ENCODE measurements at places on chromosomes 4 and X.

GRCh38 chrX:155767876-155768769 is 113.0 kb upstream of the VAMP7 start:
- DNase-seq, result no peak

GRCh38 chrX:9456250-9457074 is 8.4 kb upstream of the TBL1X start:
- no peak for DNase-seq

DNA sequence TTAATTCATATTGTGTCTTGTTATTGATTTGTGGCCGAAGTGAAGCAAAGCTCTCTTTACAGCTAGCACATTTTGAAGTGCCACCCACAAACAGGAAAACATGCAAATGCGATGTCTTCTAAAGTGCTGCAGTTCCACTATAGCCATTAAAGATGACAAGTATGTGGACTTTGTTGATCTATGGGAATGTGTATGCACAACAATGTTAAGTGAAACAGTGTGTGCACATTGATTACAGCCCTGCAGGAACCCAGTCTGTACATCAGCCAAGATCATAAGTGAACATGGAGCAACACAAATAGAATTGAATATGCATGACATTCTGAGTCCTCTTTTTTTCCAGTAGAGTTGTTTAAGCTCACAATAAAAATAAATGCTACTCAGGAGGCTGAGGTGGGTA is 43.0 kb downstream of the TFDP3 start:
- no peak for DNase-seq

GRCh38 chr4:145920205-145920604 is 18.4 kb downstream of the ZNF827 start:
- no peak for DNase-seq

DNA sequence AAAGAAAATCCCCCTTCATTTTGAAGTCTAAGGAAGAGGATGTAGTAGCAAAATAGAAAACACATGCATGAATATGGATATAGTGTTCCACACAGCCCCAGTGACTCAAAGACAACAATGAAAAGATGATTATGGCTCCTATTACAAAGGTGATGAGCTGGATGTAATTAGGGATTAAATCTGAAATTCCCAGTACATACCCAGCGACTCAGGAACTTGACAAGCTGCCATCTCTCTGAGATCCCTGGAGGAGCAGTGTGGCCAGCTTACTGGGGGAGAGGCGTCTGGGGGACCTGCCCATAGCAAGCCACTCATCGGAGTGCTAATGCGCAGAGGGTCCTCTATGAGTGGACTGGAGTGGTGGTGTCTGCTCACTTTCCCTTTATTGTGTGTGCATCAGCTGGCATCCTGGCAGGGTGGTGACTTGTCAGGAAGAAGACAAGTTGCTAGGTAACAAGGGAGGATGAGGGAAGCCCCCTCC is 42.7 kb upstream of the MGST2 start:
- no peak for DNase-seq

GRCh38 chrX:74593593-74593992 is 20.8 kb downstream of the RLIM start:
- DNase-seq, result no peak

DNA sequence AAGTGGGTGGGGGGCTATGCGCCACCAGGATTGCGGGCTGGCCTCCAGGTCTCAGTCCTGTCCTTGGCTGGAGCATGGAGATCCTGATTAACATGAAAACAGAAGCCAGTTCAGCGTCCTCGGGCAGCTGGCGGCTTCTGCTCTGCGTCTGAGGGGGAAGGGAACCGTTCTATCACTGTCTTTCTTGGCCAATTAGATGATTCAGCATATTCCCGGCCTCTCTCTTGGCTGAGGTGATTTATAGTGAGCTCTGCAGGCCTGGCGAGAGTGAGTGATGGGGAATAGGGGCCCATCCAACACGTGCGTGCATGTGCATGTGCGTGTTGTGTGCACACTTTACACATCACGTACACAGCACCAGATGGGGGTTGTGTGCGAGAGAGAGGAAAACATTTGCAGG is 145.8 kb upstream of the ATP6AP2 start:
- DNase-seq, result no peak

DNA sequence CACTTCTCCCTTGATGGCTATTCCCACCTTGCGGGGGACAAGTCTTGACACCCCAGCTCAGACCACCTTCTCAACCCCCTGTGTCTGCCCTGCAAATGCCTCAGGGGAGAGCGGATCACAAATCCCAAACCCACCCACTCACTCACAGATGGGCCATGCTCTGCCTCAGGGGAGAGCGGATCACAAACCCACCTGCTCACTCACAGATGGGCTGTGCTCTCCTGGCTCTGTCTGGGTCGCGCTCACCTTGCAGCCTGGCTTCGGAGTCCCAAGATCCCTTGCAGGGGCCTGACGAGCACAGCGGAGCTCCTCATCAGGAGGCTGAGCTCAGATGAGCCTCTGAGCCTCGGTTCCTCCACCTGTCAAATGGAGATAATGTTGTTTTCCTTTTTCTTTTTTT is 38.6 kb downstream of the HTRA3 start:
- no peak for DNase-seq

- no peak for DNase-seq
These were observed 1065.8 kb upstream of the POU3F4 start for GRCh38 chrX:82442281-82442680.

DNA sequence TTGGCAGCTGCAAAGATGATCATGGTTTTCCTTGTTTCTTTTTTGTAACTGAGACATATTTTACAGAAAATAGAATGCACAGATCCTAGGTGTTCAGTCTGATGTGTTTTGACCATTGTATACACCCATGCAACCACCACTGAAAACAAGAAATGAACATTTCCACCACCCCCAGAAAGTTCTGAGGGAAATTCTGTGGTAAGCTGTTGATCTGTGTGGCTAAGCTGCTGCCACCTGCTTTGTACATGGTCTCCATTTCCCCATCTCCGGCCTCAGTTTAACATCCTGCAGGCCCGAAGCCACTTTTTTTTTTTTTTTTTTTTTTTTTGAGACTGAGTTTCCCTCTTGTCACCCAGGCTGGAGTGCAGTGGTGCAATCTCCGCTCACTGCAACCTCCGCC is 65.3 kb downstream of the NYX start:
- DNase-seq, result peak; percentile 63

GRCh38 chrX:39674490-39675161 is 423.1 kb downstream of the BCOR start:
- DNase-seq, result no peak

GRCh38 chr4:82696117-82696860 is 102.3 kb downstream of the SCD5 start:
- DNase-seq, result no peak

DNA sequence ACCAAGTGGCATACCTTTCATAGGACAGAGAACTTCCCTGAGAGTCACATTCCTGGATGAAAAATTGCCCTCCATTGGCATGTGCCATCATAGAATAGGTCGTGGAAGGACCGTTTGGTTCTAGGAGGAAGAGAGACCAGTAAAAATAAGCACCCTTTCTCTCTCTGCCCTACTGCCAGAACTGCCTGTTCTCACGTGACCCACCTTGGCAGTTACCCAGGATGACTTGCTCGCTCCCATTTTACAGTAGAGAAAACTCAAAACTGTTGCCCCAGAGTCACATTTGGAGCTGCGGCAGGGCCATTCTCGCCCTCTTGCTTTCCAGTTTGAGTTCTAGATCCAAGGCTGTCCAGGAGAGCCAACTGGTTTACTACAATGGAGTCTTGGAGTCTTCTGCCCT is 1.1 kb upstream of the NLGN3 start:
- no peak for DNase-seq

DNA sequence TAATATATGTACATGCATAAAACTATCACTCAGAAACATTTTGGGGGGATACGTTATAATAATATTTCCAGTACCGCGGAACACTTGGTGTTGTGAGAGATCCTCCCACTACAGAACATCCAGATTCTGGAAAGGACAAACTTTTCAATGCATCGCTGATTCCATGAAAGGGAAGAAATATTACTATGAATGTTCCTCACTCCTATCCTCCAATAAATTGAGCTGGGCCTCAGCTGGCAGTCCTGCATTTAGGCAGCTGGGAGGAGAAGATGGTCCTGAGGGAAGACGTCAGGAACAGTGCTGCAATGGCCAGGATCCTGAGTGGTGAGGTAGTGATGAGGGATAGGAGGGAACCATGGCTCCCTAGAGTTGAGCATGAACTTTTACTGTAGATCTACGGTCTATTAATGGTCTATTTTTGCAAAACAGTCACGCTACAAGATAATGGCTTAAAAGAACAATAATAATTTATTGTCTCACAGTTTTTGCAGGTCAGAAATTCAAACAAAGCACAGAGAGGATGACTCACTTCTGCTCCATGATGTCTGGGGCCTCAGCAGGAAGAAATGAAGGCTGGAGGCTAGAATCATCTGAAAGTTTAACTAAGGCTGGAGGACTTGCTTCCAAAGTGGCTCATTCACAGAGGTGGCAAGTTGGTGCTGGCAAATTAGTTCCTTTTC is 538.1 kb downstream of the STIM2 start:
- no peak for DNase-seq

DNA sequence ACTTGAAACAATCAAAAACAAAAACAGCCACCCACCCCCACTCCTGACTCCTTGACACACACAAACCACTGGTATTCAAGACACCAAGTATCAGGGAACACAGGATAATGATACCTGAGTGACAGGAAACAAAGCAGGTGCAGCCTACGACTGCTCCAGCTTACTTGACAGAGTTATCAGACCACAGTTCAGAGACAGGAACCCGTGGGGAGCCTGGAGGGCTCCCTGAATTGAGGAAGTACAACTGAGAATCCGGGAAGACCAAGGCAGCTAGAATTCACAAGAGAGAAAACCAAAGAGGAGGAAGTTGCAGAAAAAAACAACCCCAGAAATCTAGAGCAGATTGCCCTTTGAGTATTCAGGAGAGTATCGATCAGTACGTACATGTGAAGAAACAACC is 20.5 kb downstream of the COMMD8 start:
- peak; percentile 16 for DNase-seq

- no peak for DNase-seq
These were observed 229.2 kb downstream of the MAML3 start for GRCh38 chr4:139924782-139925181.

GRCh38 chrX:154378059-154378798 is 866 bp upstream of the EMD start:
- DNase-seq, result no peak

GRCh38 chrX:115911967-115912366 is 258.6 kb upstream of the AGTR2 start:
- DNase-seq, result no peak

DNA sequence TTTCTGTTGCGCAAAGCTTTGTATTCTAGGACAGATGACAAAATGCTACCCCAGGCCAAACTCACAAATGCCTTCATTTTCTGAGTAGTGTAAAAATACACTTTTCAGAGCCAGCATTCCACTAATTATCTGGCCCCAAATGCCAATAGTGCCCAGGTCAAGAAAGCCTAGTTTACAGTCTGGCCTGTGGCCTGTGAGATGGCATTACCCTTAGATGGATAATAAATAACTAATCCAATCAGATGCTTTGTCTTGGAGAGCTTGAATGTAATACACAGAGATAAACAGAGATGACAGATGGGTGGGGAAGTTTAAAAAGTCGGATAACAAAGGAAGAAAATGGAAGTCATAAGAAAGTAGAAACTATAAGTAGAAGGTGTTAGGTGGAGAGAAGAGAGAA is 264.6 kb upstream of the FTHL17 start:
- DNase-seq, result no peak

DNA sequence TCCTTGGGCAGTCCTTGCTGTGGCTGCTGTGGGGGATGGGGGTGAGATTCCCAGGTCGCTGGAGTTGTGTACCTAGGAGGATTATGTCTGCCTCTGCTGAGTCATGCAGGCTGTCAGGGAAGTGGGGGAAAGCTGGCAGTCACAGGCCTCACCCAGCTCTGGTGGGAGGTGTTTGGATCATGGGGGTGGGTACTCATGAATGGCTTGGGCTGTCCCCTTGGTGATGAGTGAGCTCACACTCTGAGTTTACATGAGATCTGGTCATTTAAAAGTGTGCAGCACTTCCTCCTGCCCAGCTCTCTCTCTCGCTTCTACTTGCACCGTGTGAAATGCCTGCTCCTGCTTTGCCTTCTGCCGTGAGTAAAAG is 24.6 kb upstream of the PDLIM3 start:
- DNase-seq, result no peak
